HS-5 (cell line): ENCODE measurements at places on chromosomes 2 and 18.
A peak's percentile ranks its signal among the peaks of the same experiment; 100 is the strongest.

DNA sequence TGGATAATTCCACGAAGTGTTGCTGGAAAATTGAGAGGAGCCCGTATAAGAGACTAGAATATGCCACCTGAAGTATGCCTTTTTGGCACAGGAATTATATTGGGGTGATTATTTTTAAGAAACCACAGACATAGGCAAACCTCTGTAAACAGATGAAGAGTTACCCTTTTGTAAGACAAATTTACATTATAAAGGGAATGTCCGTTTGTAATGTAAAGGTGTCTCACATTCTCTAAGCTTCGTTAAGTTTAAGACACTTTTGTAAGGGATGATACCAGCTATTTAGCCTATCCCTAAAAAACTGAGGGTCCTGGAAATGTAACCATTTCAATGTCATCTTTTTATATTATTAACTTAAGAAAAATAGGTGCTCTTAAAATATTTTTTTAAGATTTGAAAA is 432.8 kb upstream of the SYT4 start:
- no peak for DNase-seq

- DNase-seq: no peak
Observed at GRCh38 chr18:76382275-76382674, 112.8 kb downstream of the ZNF516 start.

- no peak for DNase-seq
Observed at GRCh38 chr2:67215214-67216055, 181.7 kb upstream of the ETAA1 start.

DNA sequence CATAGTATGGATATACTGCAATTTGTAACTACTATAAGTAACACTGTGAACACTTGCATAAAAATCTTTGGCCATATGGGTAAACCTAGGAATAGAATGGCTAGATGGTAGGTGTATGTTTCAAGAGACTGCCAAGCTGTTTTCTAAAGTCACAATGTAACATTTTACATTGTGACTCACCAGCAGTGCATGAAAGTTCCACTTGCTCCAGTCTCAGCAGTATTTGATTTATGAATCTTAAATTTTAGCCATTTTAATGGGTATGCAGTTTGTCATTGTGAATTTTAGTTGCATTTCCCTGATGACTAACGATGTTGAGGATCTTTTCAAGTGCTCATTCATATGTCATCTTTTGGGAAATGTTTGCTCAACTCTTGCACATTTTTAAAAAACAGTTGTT is 86.1 kb downstream of the FARSB start:
- DNase-seq: peak; percentile 57

DNA sequence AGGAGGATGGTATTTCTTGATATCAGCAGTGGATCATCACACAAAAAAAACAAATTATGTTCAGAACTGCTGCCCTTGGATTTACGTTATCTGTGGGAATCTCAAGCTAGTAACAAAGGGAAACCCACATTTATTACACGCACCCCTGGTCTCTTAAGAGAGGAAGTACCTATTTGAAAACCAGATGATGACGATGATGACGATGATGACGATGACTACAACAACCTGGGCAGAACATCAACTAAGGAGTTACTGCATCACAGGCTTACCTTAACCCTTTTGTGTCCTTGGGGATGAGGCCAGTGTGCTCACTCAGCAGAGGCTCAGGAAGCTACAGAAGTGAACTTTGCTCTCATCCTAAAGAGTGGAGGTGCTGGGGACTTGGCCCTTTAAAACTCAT is 169.4 kb downstream of the FSHR start:
- DNase-seq: no peak

GRCh38 chr2:207944979-207945600 is 80.2 kb downstream of the PLEKHM3 start:
- DNase-seq: no peak

GRCh38 chr2:7745369-7745768 is 828.2 kb downstream of the RNF144A start:
- no peak for DNase-seq

GRCh38 chr2:177952151-177952550 is 120.4 kb downstream of the PDE11A start:
- no peak for DNase-seq

- no peak for DNase-seq
Observed at GRCh38 chr2:50691513-50691912, 340.4 kb downstream of the NRXN1 start.

DNA sequence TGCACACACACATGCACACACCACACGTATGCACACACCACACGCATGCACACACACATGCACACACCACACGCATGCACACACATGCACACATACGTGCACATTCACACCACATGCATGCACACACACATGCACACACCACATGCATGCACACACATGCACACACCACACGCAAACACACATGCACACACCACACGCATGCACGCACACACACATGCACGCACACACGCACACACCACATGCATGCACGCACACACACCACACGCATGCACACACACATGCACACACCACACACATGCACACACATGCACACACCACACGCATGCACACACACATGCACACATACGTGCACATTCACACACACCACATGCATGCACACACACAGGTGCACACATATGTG is 169.8 kb upstream of the SALL3 start:
- no peak for DNase-seq

DNA sequence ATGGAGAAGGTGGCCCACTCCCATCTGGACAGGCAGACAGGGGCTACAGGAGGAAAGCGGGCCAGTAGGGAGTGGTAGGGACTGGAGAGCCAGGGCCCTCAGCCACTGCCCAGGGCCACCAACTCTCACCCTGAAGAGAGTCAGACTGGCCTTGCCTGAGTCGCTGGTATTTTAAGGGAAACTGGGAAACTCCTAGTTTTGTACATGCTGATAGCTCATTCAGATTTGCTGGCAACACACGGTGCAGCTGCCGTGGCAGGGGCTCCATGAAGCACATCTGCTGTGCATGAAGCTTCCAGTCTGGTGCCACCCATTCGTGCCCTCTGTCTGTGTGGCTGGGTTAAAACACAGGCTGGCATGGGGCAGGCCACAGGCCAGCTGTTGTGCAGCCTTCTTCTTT is 137.3 kb upstream of the GLI2 start:
- no peak for DNase-seq

GRCh38 chr18:12803069-12803936 is 80.7 kb downstream of the PTPN2 start:
- no peak for DNase-seq

GRCh38 chr2:106572541-106573450 is 85.6 kb downstream of the CD8B2 start:
- no peak for DNase-seq

- no peak for DNase-seq
Observed at GRCh38 chr2:120630031-120630701, 105.5 kb upstream of the GLI2 start.

DNA sequence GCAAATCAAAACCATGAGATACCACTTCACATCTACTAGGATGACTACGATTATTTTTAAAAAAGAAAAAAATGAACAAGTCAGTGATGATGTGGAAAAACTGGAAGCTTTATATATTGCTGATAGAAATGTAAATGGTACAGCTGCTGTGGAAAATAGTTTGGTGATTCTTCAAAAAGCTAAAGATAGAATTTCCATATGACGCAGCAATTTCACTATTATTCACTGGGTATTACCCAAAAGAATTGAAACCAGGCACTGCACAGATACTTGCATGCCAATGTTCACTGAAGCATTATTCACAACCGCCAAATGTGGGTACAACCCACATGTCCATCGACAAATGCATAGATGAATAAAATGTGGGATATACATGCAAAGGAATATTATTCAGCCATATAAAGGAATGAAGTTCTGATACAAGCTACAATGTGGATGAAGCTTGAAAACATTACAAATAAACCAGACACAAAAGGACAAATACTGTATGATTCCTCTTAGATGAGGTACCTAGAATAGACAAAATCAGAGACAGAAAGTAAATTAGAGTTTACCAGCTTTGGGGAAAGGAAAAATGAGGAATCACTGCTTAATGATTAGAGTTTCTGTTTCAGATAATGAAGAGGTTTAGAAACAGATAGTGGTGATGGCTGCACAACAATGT is 11.1 kb downstream of the RTTN start:
- no peak for DNase-seq

GRCh38 chr2:10778724-10779115 is 33.9 kb downstream of the PDIA6 start:
- DNase-seq: no peak

DNA sequence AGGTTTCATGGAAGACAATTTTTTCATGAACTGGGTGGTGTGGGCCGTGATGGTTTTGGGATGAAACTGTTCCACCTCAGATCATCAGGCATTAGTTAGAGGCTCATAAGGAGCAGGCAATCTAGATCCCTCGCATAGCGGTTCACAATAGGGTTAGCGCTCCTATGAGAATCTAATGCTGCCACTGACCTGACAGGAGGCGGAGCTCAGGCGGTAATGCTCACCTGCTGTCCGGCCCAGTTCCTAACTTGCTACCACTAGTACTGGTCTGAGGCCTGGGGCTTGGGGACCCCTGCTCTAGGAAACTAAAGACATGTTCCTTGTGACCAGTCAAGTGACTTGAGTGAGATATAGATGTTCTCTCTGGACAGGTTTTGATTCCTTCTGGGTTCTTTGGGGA is 49.2 kb downstream of the OXER1 start:
- DNase-seq: no peak

DNA sequence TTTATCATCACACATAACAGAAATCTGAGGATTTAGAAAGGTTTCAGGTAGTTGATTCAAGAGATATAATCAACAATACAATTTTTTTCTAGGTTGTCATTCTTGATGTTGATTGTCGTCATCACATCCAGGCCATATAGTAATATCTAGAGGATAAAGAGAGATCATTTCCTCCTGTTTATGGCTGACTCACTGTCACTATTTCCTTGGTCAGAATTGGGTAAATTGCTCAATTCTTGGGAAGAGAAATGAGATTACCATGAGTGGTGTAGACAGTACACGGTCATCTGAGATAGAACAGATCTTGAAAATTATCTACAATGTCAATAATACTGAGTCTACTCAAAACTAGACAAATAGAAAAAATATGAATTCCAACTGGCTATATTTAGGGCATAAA is 78.8 kb downstream of the ZNF804A start:
- DNase-seq: no peak

- no peak for DNase-seq
Observed at GRCh38 chr2:142992840-142993239, 115.4 kb downstream of the KYNU start.

GRCh38 chr2:227460070-227460485 is 11.9 kb upstream of the AGFG1 start:
- DNase-seq: no peak
